ENCODE measurements at places on chromosomes 6 and 20.
A peak's percentile ranks its signal among the peaks of the same experiment; 100 is the strongest.

- DNase-seq: no peak
Observed at GRCh38 chr6:38495518-38495917, 144.2 kb downstream of the BTBD9 start.

DNA sequence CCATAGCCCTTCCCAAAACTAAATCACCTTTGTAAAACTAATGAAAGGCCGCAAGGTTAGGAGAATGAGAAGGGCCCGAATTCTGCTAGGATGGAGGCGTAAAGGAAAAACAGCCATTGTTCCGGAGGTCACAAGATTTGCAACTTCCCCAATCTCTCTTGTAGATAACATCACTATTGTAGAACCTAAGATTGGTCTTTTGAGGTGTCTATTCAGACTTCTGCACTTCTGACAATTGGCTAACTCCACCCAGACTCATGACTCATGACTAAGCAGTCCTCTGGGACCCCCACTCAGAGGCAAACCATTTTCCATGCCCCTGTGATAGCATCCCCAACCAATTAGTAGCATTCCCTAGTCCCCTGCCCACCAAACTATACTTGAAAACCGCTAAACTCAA is 210.5 kb upstream of the SHLD1 start:
- DNase-seq: no peak

- peak; percentile 72 for DNase-seq
Observed at GRCh38 chr6:157034436-157035230, 257.5 kb downstream of the ARID1B start.

- DNase-seq: no peak
Observed at GRCh38 chr6:107228754-107229153, 113.4 kb upstream of the BEND3 start.

DNA sequence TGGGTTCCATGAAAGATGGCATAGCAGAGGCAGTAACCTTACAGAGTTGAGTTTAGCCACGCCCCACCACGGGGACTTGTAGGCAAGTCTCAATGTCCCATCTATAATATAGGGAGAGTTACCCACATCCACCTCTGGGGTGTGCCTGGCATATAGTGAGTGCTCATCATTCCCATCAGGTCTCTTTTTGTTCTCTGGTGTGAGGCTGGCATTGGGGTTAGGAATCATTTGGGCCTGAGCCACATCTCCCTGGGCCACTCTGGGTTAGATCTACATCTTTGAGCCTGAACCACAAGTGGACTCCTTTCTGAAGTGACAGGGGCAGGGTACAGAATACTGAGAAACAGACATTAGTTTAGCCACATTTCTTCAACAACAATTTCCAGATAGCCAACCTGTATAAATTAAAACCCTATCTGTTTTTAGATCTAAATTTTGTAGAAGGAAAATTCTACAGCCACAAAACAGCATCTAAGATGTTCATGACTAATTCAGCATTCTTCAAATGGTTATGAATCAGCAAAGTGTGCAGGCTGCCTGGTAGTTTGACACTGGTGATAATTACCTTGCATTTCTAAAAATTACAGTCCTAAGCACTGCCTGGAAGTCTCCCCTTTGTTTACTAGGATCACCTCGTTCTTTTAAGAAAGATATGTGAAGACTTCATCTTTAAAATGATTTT is 20.1 kb downstream of the RNF24 start:
- DNase-seq: peak; percentile 44

- no peak for DNase-seq
Observed at GRCh38 chr6:109344226-109344625, 38.0 kb downstream of the CD164 start.
